Body of pancreas (tissue), 4 donors: ENCODE measurements at places on chromosomes 6 and 20.
A peak's percentile ranks its signal among the peaks of the same experiment; 100 is the strongest.

- DNase-seq, result no peak
These were observed 66.2 kb upstream of the NNAT start for GRCh38 chr20:37454636-37455385.

- peak; percentile 79 for DNase-seq
These were observed 7.4 kb upstream of the FGD2 start for GRCh38 chr6:36997811-36998722.

GRCh38 chr6:145051661-145052060 is 683.7 kb downstream of the EPM2A start:
- no peak for DNase-seq

DNA sequence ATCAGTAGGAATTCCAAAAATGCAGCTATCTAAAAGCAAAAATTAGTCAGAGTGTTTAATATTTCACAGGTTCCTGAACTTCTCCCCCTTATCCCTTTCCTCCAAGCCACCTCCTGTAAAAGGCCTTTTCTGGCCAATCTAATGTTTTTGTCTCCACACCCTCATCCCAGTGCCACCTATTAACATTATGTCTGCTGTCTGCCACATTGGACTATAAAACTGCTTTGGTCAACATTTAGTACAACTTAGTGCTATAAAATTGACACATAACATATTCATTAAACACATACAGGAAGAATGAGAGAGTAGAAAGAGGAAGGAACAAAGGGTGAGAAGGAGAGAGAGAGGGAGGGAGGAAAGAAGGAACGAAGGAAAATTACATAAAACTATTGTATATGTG is 47.7 kb downstream of the MMUT start:
- no peak for DNase-seq

- no peak for DNase-seq
These were observed 21.4 kb downstream of the TTBK1 start for GRCh38 chr6:43264599-43265145.

- DNase-seq, result no peak
These were observed 527.1 kb upstream of the MARCKS start for GRCh38 chr6:113329942-113330635.

DNA sequence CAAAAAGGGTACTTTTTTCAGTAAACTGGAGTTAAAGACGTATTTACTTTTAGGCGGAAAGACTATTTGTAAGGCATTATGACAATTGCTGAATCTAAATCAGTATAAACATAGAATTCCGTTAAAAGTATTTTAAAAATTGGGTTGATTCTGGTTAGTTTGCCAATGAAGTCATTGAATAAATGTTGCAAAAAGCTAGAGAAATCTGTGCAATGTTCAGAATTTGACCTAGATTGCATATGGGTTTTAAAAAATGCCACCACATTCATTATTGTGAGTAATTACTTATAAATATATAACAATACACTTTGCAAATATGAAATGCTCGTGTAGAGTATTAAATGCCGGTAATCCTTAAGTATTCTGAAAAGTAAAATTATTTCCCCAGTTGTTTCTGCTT is 116.5 kb upstream of the EEF1E1 start:
- no peak for DNase-seq

DNA sequence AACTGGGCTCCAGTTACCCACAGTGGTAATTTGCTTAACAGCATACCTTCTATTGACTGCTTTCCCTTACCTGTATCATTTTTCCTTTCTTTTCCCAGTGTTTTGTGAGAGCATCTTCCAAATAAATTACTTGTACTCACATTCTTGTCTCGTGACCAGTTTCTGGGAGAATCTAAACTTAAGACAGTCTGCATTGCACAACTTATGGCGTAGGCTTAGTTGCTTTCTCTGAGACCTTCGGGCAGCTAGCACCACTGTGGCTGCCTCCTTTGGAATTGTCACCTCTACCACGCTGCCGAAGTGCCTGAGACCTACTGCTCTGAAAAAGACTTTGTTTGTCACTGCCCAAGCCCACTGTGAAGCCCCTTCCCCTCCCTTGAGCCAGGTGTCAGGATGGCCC is 188.1 kb upstream of the BMP2 start:
- DNase-seq, result no peak

DNA sequence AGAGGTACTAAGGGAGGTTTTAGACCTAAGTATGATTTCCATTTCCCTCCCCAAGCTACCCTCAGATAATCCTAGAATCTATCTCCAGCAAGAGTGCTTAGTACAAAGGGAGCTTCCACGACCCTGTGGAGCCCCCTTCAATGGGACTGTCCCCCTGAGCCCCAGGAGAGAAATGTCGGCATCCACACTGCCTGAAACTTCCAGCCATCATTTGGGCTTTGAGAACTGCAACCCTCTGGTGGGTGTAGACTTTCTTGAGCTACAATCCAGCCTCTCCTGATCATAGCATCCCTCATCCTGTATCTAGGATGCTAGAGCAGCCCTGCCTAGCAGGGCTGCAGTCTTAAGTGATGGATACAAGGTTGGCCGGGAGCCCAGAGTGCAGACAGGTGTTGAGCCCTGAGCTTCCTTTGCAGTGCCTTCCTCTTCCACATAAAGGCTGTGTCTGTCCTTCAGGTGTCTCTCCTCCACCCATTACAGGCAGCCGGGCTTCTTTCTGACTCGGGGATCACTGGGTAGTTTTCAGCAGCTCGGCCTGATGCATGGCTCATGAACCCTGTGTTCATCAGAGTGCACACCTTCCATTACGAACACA is 424.5 kb downstream of the PREX1 start:
- DNase-seq, result no peak

GRCh38 chr6:16124198-16125180 is 4.4 kb upstream of the MYLIP start:
- no peak for DNase-seq

DNA sequence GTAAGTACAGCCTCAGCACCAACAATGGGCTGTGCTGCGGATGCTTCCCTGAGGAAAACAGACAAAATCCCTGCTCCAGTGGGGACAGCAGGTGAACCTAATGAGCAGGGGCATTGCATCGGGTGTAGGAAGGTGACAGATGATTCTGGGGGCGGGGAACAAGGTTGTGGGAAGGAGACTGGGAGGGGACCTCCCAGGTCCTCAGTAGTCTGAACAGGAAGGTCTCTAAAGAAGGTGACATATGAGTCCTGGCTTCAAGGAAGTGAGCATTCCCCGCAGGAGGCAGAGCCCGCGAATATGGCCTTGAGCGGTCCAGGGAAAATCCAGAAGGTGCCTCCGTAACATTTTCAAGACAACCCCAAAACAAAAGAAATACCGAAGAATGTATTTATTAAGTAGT is 19.4 kb downstream of the ULBP1 start:
- no peak for DNase-seq

GRCh38 chr6:162153120-162153519 is 574.4 kb downstream of the PRKN start:
- DNase-seq, result no peak

GRCh38 chr20:46128310-46129151 is 10.4 kb downstream of the CD40 start:
- DNase-seq, result peak; percentile 55

GRCh38 chr6:117143647-117144046 is 121.7 kb upstream of the VGLL2 start:
- DNase-seq, result no peak

GRCh38 chr20:31719644-31720485 is 2.8 kb downstream of the BCL2L1 start:
- no peak for DNase-seq

DNA sequence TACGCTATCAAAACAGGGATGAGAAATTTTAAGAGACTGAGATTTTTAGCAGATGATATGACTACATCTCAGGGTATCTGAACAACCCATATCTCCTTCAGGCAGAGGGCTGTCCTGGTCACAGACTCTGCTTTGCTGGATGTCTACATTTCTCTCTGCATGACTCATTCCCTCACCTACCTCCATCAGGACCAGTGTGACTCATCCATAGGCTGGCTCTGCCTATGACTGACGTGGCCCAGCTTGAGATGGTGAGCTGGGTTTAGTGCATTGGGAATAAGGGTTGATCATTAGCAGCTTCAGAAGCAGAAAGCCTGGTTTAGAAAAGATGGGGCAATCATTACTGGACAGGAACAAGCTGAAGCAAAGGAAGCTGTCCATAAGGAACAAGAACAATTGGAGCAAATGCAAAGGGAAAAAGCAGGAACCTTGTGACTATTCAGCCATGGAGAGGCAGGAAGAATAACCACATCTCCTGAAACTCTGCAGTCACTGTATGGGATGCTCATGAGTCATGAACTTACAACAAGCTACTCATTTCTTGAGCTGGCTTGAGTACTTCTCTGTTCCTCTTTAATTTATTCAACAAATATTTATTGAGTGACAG is 86.4 kb upstream of the CBLN4 start:
- DNase-seq, result no peak

DNA sequence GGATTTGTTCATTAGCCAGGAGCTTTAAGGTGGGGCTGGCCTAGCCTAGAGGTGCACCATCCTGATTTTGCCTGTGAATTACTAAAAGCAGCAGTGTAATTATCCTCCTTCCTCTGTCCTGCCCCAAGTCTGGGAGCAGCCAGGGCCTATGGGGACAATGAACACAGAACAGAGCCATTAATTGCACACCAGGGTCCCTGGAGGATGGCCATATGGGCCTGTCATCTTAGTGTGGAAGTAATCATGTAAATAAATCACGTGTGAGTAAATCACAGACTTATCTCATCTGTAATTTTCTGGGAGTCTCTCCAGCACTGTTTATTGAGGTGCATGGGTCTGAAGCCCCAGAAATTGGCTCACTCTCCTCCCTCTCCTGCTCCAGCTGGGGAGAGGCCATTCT is 176.3 kb downstream of the LRFN2 start:
- no peak for DNase-seq

- DNase-seq, result no peak
These were observed 359.6 kb downstream of the LAMA2 start for GRCh38 chr6:129242546-129242945.

DNA sequence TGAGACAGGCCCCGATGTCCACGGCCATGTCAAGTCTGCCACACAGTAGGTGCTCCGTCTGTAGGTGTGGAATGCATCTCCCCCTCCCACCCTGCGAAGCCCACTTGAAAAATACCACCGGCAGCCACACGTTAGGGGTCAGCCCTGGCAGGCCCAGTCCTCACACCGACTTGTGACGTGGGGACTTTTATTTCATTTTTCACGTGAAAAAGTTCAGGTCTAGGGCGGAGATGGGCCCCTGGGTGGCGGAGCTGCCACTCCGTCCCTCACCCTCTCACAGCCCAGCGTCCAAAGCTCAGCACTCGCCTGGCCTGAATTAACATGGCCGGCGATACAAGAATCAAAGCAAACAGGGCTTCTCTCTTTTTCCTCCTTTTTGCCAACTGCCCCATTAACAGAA is 3.8 kb upstream of the TUBB1 start:
- DNase-seq, result no peak

GRCh38 chr6:134178161-134179044 is 126.0 kb upstream of the SLC2A12 start:
- peak; percentile 82 for DNase-seq

GRCh38 chr20:376750-377149 is 3.8 kb upstream of the TRIB3 start:
- DNase-seq, result no peak

- no peak for DNase-seq
These were observed 840.5 kb downstream of the HACE1 start for GRCh38 chr6:104019075-104019753.

- DNase-seq, result no peak
These were observed 1.7 kb downstream of the IP6K3 start for GRCh38 chr6:33744895-33745546.

GRCh38 chr20:62355516-62355877 is 11.6 kb downstream of the LAMA5 start:
- peak; percentile 53 for DNase-seq

- no peak for DNase-seq
These were observed 141.6 kb upstream of the SHLD1 start for GRCh38 chr20:5608442-5609161.

- DNase-seq, result no peak
These were observed 165.1 kb downstream of the TINAG start for GRCh38 chr6:54473328-54473727.

- DNase-seq, result no peak
These were observed 547 bp upstream of the ESR1 start for GRCh38 chr6:151806757-151807512.

- peak; percentile 37 for DNase-seq
These were observed 11.2 kb upstream of the PSMG4 start for GRCh38 chr6:3247255-3248146.

- DNase-seq, result no peak
These were observed 75.6 kb downstream of the PRND start for GRCh38 chr20:4797275-4797674.

DNA sequence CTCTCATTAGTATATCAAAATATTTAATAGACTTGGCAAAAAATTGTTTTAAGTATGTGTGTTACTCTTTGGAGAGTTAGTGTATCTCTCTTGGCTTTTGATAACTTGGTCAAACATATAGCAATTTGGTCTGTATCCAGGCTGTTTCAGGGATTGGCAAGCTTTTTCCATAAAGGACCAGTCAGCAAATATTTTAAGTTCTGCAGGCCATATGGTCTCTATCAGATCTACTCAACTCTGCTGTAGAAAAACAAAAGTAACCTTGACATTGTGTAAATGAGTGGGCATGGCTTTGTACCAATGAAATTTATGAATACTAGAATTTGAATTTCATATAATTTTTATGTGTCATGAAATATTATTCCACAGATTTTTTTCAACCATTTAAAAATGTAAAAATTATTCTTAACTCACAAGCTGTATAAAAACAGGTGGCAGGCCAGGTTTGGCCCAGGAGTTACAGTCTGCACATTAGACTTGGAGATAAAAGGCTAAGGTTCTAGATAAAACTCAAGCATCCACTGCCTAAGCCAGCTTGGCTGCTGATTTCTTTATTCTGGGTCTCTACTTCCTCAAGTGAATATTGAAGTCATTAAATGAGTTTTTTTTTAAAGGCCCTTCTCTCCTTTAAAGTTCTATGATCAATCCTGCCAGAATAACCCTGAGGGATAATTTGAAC is 13.7 kb downstream of the GSTA4 start:
- peak; percentile 17 for DNase-seq

DNA sequence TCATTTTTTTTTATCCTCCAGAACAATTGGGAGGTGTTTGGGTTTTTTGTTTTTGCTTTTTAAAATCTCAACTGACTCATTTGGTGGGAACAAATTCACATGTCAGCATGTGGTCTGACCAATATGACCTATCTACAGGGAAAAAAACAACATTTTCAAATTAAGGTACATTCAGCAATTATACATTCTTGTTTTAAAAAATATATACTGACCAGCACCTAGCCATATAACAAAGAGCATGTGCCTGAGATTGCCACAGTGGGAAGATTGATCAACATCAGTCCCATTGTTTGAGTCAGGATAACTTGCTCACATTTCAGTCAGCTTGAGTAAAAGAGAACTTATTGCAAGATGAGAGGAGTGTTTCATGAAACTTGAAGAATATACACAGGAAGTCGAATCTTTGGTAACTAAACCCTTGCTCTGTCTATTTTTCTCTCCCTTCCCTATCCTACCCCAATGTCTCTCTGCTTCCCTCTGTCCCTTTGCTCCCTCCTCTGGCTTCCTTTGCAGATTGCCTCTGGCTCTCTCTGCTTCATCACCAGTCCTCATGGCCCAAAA is 163.2 kb upstream of the TAB2 start:
- DNase-seq, result no peak
